SJSA1 (cell line): ENCODE measurements at places on chromosomes 1 and 21.
A peak's percentile ranks its signal among the peaks of the same experiment; 100 is the strongest.

DNA sequence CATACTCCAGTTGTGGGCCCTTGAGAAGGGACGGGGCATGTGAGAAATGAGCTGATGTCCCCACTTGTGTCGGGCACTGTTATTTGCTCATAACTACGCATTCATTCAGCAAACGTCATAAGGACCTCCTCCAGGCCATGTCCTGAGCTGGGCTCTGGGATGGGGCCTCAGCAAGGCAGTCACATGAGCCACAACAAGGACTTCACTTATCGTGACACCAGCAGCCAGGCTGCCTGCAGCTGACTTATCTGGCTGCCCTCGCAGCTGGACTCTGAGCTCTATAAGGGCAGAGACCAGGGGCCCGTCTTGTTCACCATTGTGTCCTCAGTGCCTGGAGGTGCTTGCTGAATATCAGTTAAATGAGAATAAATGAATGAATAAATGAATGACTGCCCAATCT lies 37.5 kb upstream of the GRIK3 start:
- no peak for DNase-seq

GRCh38 chr1:75529488-75529887 lies 81.4 kb downstream of the SLC44A5 start:
- no peak for DNase-seq

DNA sequence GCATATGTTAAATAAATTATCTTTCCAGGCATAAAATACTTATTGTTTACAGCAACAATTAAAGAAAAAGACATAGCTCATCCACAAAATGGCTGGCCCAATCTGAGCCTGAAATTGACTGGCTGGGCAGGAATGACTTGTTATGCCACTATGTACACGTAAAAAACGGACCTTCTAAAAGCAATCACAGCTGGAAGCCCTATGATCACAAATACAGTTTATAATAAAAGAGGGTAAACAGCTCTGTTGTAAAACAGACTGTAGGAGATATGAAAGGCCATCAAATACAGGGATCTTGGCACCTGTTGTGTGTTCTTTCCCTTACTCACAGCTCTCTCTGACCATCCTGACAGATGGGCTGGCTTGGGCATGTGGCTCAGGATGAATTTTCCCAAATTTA lies 70.5 kb upstream of the DMRTA2 start:
- DNase-seq, result no peak

GRCh38 chr1:42146626-42147320 lies 6.4 kb upstream of the GUCA2B start:
- DNase-seq, result peak; percentile 37

GRCh38 chr1:57770772-57771171 lies 346.9 kb upstream of the DAB1 start:
- no peak for DNase-seq
